Stimulated activated CD8-positive, alpha-beta memory T cell treated with anti-CD3 and anti-CD28 coated beads, Interleukin-15, amount 100 ng/mL, for 48 hours (primary cell): ENCODE measurements at places on chromosomes 13 and 19.

- no peak for DNase-seq
These were observed 2.6 kb downstream of the PCDH17 start for GRCh38 chr13:57633950-57634838.

- DNase-seq, result no peak
These were observed at the start of gene ISYNA1 for GRCh38 chr19:18437491-18438330. Gene ISYNA1 (minus strand): TSS chr19:18438133. CDS start chr19:18437979, 154 bp downstream.

DNA sequence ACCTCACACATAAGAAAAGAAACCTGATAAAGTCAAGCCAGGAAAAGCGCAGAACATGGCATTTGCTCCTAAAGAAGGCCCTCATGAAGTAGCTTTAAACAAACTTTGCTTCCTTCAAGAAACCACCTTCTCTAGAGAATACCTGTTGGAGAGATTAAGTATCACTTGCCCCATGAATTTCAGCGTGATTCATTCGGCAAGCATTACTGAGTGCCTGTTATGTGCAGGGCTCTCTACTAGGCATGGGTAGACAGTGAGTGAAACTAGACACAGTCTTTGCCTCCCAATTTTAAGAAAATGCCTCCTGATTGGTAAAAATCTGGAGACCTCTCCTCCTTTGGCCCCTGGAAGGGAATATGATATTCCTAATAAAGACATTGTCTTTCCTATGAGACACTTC, 475.8 kb upstream of the NBEA start:
- no peak for DNase-seq

DNA sequence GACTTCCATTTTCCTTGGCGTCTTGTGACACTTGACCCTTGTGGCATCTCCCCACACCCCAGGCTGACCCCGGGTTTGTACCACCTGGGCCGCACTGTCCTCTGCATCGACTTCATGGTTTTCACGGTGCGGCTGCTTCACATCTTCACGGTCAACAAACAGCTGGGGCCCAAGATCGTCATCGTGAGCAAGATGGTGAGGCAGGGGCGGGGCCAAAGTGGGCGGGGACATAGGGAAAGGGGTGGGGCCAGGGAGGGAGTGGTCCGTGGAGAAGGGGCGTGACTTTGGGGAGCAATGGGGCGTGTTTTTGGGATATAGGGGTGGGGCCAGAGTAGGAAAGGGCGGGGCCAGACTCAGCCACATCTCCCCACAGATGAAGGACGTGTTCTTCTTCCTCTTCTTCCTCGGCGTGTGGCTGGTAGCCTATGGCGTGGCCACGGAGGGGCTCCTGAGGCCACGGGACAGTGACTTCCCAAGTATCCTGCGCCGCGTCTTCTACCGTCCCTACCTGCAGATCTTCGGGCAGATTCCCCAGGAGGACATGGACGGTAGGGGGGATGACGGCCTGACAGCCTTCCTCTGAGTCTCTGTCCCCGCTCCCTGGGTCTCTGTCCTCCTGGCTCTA, 42.8 kb downstream of the TRPM4 start:
- no peak for DNase-seq

- no peak for DNase-seq
These were observed at the start of gene MEDAG for GRCh38 chr13:30905932-30906383. Gene MEDAG (plus strand): TSS chr13:30906271. CDS start chr13:30906516, 245 bp downstream.

GRCh38 chr13:113851826-113852535, 11.9 kb downstream of the GAS6 start:
- no peak for DNase-seq

DNA sequence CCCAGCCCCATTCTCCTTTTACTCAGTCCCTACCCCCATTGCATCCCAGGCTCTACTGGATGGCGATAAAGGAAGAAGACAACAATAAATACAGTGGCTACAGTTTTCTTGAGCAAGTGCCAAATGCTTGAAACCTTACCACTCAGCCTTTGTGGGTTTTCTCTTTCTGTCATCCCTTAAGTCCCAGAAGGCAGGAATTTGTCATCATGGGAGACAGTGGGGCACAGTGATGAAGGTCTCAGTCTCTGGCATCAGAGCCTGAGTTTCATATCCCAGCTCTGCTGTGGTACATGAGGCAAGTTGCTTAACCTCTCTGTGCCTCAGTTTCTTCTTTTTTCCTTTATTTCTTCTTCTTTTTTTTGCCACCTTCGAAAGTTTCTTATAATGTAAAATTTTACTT, 5.1 kb upstream of the COMP start:
- DNase-seq, result no peak

DNA sequence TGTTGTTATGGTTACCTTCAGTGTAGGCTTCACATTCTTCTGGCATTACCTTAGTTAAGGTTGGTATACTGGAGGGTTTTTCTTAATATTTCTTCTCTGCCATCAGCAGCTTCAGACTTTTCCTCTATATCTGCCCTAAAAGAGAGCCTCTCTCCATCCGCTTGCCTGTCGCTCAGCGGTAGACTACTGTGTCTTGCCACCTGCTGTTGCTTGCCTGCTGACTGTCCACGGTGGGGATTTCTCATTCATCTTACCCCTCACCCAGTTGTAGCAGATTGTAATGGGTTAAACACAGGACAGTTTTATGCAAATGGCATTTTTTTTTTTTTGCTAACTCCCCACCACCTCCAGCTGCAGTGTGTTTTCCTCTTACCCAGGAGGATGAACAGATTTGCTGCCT, 577.2 kb downstream of the SLITRK5 start:
- no peak for DNase-seq

- peak; percentile 44 for DNase-seq
These were observed 10.5 kb upstream of the TINCR start for GRCh38 chr19:5578097-5578846.

- no peak for DNase-seq
These were observed 6.1 kb upstream of the LILRA5 start for GRCh38 chr19:54319049-54319448.

DNA sequence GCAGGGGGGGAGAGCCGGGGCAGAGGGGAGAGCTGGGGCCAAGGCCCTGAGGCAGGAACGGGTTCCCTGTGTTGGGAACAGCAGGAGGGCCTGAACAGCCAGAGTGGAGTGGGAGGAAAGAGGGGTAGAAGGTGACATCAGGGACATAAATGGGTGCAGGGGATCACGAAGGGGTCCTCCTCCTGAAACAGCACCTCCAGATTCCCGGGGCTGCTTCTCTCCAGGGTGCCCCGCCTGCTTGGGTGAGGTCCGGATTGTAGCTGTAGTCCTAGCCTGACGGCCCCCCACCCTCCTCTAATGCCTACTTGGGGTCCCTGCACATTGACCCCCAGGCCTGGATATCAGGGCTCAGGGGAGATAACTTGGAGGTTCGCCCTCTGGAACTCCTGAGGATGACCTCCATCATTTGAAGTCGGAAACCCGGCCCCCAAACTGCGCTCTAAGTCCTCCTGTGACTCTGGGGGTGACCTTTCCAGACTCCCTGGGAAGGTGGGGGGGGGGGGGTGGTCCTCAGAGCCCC, 473 bp upstream of the SCN1B start:
- DNase-seq, result no peak

DNA sequence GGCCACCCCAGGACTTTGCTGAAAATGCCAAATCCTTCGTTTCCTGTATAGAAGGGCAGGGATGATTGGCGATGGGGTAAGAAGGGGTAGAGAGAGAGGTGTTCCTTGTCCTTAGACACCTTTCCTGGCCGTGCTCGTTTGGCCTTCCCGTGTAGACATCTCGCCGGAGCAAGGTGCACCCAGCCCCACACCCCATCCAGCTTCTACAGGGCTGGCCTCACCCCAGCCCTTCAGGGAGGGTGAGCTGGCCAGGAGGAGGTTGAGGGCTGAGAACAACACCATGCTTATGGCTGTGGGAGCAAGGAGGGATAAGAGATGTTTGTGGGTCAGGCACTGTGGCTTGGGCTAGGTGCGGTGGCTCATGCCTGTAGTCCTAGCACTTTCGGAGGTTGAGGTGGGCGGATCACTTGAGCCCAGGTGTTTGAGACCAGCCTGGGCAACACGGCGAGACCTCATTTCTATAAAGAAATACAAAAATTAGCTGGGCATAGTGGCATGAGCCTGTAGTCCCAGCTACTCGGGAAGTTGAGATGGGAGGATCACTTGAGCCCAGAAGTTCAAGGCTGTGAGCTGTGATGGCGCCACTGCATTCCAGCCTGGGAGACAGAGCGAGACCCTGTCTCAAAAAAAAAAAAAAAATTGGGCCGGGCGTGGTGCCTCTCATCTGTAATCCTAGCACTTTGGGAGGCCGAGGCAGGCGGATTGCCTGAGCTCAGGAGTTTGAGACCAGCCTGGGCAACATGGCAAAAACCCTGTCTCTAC, 15.5 kb downstream of the SMARCA4 start:
- no peak for DNase-seq

- no peak for DNase-seq
These were observed 30.1 kb downstream of the ZAR1L start for GRCh38 chr13:32284927-32285632.

GRCh38 chr13:83168590-83168989, 713.7 kb downstream of the SLITRK1 start:
- no peak for DNase-seq

- no peak for DNase-seq
These were observed 95.0 kb upstream of the STARD13 start for GRCh38 chr13:33380487-33381079.

DNA sequence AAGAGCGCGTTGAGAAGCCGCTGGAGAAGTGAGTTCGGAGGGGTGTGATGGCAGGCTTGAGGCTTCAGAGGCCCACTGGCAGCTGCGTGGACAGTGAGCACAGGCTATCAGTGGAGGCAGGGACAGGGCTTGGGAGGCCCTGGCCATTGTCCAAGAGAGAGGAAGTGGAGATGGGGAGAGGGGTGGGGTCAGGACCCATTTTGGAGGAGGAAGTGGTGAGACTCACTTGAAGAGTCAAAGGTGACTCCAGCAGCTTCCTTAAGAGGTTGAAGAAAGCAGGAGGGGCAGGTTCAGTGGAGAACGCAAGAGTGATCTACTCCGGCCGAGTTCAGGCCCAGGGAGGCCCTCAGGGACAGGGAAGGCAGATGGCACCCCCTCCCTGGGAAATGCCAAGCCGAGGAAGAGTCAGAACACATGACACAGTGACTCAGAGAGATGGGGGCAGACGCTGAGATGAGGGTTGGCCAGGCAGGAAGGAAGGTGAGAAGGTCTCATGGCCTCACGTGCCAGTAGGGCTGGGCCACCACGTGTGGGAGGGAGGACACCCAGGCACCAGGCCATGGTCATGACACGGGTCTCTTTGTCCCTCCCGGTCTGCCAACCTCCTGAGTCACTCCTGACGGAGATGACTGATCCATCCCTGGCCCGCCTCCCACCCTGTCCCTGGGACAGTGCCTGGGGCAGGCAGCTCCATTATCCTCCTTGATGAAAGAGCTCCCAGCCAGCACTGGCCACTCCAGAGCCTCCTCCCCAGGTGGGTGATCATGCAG, 10.1 kb upstream of the CD22 start:
- DNase-seq, result no peak

- no peak for DNase-seq
These were observed 31.4 kb downstream of the SMAD9 start for GRCh38 chr13:36888645-36889044.

GRCh38 chr13:32902874-32903273, 113.3 kb upstream of the KL start:
- DNase-seq, result no peak

DNA sequence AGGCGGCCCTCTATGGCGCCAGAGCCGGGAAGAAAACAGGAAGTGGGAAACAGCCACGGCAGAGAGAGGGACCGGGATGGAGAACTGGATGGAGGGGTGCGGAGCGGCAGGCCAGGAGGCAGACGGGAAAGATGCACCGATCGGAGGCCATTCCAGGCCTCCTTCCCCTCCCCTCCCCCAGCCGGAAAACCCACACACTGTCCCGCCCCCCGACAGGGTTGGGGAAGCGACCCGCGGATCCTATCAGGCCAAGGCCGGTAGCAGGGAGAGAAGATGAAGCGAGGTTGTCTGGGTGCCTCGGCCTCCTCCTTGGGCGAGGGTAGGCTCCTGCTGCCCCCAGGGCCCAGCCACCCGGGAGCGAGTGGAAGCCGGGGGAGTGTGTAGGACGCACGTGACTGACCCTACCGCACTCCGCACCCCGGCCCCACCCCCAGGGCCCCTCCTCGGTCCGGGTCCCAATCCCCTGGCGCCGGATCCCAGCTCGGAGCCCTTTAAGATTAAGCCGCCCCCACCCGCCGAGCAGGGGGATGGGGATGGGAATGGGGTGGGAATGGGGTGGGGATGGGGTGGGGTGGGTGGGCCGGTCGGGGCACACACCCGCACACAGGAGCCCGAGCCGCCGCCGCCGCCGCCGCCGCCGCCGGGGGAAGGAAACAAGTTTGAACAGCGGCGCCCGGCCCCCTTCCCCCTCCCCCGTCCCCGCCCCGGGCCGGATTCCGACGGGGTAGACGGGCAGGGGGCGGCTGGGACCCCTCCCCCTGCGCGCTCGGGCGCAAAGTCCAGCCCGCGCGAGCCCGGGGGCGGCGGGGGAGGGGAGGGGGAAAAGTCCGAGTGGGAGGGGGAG, 1.5 kb downstream of the ERF start:
- DNase-seq, result no peak

DNA sequence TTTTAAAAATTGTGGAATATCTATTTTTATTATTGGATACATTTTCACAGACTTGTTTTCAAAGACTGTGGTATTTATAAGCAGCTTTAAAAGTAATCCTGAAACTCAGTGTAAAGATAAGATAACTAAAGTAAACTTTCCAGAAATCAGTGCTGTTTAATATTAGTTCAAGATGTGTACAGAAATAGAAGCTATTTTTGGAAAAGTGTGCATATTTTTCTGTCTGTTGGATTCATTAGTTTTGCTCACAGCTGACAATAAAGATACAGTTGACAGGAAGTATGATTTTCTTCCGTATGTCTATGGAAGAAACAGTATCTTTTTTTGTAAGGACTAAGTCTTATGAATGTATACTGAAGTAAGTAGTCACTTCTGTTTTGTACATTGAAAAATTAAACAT, 85.9 kb downstream of the GJA3 start:
- DNase-seq, result no peak

DNA sequence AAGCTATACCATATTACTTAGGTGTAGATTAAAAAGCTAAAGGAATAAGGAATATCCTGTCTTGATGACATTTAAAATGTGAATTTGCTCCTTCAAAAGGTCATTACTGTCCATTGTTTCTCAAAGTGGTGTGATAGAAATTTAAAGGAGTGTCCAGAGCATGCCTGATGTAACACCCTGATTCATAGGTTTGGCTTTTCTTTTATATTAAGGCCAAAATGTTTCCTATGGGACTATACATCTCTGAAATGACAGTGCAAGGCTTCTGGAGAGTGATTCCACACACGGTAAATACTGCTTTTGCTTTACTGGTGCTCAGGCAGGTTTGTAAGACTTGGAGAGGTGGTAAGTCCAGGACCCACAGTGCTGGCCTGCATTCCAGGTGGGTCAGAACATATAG, 289.9 kb downstream of the RFC3 start:
- no peak for DNase-seq

DNA sequence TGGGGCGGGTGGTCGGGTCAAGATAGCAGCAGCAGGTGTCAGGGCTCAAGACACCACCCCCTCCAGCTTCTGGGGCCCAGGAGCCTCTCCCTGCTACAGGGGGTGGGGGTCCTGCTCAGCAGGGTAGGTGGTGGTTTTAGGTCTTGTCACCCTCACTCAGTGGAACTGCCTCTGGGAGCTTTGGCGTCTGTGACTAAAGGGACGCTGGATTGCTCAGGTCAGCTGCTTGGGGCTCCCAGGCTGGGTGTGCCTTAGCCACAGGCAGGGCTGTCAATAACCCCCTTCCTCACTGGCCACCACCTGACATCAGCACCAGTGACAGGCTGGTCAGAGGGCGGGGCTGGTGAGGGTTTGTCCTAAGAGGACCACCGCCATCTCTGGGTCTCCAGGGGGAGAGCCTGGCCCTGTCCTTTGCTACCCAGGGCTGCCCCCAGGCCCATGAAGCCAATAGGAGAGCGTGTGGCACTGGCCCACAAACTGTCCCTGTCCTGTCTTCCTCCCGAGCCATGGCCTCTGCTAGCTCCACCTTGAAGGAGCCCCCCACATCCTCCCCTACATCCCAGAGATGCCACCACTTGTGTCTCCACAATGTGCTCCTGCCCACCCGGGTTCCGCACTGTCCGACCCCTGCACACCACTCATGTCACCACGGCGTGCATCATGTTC, 36.4 kb downstream of the MAU2 start:
- DNase-seq, result no peak
